ENCODE measurements at places on chromosomes 7 and 10.

DNA sequence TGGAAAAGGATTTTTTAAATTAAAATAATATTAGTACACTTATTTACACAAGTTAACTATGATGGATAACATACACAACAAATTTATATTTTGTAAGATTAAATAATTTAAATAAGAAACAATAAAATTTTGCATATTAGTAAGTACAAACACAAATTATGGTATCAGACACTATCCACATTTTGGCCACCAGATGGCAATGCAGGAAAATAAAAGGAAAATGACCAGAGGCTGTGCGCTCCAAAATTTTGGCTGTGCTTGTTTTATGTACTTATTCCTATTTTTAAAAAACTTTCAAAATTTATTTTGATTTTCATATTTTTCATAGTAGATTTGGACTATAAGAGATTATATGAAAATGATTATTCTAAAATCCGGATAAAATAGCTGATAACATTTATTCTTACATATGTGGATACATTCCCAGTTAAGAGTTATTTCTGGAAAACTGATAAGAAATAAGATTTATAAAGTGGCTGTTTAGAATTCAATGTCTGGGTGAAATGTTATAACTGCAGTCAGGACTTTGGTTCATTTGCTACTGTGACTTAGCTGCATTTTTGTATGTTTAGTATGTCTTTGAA is 274.7 kb upstream of the HGF start:
- DNase-seq, result no peak

GRCh38 chr10:27490807-27491206 is 13.3 kb upstream of the RAB18 start:
- DNase-seq, result no peak

- no peak for DNase-seq
These were observed 32.7 kb upstream of the ARMS2 start for GRCh38 chr10:122421742-122422141.

DNA sequence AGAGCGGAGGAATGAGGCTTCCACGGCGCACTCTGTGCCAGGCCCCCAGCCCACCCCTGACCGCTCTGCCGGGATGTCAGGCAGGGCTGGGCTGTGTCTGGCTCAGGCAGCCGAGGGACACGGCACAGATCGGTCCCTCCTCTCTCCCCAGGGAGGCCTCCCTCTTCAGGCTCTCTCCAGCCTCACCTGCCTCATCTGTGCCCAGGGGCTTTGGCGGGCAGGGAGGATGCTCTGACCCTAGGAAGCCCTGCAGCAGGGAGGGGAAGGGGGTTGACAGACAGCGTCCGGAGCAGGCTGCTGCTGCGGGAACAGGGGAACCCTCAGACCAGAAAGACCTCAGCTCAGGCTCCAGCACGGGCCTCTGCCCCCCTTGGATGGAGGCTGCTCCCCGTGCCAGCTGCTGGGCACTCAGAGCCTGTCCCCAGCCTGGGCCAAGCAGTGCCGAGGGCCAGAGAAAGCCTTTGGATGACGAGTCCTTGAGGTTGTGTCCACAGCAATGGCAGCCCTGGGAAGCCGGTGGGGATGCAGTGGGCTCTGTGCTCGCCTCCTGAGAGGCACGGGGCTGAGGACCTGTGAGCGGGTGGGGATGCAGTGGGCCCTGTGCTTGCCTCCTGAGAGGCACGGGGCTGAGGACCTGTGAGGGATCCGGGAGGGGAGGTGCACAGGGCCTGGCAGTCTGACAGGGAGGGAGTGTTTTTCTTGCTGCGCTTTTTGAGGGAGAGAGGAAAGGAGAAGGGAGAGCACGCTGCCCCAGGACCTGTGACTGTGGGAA is 66.9 kb downstream of the FOXL3 start:
- DNase-seq, result no peak

DNA sequence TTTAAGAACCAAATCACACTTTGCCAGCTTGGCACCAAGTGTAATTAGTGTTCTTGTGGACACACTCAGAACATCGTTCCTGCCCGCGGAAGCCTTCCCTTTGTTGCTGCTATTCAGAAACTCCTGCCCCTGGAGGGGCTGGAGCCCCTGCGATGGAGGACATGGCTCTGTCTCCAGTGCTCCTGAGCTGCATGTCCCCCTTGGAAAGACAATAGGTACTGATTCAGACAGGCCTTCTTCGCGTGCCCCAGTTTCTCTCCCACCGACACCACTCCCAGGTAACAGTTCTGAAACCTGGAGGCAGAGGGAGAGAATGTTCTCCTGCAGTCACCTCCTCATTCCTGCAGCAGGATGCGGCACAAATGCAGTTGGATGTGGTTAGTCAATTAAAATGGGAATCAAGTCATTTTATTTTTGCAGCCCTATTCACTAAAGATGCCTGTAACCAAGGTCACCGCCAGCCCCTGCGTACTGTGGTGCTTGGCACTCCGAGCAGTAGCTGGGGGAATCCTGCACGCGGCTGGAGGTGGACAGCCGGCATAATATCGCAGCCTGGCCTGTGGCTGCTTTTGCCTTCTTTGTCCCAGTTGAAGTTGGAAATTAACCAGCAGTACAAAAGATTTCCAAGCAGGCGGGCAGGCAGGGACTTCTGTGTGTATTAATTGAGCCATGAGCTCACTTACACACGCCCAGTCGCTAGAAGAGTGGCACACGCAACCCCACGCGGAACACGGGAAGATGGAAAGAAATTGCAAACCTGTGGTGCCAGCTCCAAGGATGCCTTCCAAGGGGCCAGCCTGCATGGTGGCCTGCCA is 205.7 kb downstream of the EBF3 start:
- DNase-seq, result no peak

- DNase-seq, result no peak
These were observed 14.3 kb downstream of the TACR2 start for GRCh38 chr10:69402386-69402785.

GRCh38 chr10:101858723-101859500 is 15.3 kb upstream of the KCNIP2 start:
- DNase-seq, result no peak

DNA sequence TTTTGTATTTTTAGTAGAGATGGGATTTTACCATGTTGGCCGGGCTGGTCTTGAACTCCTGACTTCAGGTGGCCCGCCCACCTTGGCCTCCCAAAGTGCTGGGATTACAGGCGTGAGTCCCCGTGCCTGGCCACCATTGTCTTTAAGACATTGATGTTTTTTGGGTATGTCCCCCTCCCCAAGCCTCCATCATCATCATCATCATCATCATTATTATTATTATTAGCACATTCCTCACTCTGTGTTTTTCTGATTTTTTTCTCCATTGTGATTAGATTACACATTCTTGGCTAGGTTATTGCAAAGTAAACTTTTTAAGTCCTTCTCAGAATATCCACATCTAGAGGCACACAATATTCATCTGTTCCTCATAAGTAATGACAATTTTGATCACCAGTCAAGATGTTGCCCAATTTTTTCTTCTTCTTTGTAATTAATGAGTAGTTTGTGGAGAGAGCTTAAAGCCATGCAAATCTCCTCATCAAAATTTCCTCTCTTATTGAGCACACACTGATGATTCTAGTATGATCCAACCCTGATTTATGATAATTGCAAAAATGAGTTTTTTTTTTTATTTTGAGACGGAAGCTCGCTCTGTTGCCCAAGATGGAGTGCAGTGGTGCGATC is 47.5 kb downstream of the EPC1 start:
- no peak for DNase-seq

DNA sequence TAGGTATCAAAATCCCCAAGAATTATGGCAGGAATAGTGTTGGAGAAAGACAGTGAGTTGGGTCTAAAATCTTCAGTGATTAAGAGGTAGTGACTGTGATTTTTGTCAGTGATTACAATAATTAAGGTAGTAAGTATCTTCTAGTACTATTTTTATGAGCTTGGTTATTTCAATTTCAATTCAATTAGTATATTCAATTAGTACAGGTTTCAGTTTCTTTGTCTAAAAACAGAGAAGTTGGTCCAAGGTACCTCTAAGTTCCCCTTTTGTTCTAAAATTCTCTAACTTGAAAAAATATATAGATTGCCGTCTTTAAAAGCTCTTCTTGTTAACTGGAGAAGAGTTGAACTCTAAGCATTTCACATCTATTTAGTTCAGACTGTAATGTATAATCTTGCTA is 82.9 kb downstream of the OTUD1 start:
- no peak for DNase-seq

DNA sequence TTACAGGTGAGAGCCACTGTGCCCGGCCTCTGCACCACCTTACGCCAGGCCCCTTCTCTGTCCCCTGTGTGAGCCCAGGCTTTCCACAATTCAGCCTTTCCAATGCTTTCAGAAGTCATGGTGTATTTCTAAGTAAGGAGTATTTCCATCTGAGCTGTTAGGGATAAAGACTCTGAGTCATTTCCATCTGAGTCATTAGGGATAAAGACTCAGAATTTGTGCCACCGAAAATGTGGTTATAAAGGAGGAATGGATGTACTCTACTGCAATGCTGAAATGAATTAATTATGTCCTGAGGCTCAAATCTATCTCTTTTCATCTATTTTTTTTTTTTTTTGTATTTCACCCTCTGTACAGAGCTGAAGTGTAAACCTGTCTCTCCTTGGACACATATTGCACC is 84.0 kb downstream of the GATA3 start:
- no peak for DNase-seq

DNA sequence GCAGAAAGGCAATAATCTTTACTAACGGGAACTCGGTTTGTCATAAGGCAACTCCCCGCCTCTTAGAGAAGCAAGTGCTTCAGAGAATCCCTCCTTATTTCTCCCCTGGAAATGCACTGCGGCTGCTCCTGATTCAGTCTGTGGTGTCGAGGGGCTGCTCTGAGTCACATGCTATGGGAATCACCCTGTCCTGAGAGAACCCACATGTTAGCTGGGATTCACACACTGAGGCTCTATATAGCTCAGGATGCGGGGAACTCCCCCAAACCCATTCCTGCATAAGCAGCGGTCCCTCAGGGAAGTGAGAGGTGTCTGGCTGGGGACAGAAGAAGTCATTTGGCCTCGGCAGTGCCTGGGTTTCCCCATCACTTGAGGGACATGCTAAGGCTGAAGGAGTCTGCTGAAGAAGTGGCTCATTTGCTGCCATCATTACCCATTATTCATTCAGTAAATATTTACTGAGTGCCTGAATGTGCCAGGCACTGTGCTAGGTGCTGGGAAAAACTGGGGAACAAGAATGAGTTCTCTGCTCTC is 87.5 kb downstream of the ATXN7L1 start:
- DNase-seq, result no peak

GRCh38 chr10:78639629-78640028 is 429.1 kb upstream of the ZMIZ1 start:
- DNase-seq, result no peak

DNA sequence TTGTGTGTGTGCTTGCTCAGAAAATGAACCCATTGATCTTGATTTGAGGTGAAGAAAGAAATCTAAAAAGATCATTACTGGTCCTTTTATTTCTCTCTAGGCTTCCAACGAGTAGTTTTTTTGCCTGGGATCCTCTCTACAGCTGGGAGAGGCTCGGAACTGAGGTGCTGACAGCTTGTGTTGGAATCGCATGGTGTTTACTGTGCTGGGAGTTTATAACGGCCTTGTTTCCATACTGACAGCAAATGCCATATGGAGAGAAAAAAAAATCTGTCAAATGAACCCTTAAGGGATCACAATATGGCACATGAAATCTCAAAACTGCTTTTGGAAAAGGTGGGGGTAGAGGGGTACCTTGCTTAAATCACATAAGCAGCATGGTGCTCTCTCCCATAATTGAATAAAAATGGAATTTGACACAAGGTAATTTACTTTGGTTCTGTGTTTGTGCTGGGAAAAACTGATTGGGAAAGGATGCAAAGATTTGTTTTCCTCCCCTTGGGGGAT is 165.0 kb downstream of the RGS10 start:
- DNase-seq, result no peak

DNA sequence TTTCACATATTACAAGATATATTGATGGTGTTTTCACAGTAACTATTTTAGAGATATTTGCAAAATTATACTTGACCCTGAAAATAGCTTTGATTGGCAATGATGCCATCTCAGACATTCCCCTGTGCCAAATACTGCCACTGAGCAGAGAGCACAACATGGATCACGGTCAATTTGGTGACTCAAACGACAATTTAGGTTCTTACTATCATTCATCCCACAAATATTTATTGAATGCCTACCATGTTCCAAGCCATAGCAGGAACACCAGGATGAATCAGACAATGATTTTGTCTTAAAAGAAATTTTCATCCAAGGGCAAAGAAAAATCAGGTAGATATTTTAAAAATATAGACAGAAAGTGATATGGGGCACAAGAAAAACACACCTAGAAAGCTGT is 153.2 kb upstream of the ADO start:
- no peak for DNase-seq

GRCh38 chr7:16921644-16922257 is 40.0 kb upstream of the AGR3 start:
- DNase-seq, result no peak

DNA sequence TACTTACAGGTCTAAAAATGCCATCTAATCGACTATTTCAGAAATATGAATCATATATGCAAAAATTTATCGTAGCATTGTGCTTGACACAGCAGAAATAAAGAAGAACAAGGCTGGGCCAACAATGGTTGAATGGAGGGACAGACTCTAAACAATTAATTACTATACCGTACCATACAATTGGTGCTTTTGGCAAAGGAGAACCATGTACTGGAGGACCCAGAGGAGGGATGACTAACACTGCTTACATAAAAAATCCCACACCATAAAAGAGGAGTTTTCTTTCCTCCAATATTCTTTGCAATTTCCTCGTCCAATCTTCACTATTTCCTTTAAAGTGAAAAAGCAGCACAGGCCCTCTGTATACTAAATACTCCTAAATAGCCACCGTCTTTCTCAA is 94.1 kb downstream of the SGMS1 start:
- DNase-seq, result no peak

- DNase-seq, result no peak
These were observed 323.4 kb upstream of the DGKB start for GRCh38 chr7:15225981-15226380.

DNA sequence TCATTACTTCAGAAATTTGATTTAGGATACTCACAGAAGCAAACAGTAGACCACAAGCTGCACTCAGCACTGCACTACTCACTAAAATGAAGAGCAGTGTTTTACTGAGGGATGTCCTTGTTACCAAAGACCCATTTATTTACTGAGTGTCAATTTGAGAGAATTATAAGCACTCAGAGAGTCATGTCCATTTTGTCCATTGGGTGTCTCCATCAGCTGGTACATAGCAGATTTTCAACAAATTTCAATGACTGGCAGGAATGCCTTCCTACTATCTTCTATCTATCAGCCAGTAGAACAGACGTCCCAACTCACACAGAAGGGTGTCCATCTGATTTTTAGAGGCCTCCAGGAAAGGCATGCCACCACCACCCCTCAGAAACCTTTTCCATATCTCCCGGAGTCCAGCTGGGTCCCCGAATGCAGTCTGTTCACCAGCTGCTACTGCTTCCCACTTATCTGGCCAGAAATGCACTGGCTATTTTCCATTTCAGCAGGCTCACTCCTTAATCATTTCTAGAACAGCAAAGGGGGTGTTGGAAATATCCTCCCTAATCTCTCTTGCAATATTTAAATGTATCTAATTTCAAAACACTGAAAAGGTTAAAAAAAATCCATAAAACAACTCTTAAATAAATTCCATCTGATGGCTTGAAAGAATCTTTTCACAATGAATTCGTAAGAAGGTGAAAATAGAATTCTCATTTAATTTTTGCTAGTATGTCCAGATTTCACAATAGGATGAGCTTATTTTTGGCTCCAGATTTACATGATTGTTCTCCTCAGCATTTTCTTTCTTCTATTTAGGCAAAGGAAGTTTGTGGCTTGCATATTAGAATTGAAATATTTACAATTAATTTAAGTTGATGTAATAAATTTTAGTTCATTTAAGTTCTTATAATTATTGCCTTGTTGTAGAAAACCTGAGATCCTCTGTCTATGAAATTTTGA is 1164.0 kb upstream of the CELF2 start:
- no peak for DNase-seq

All from stimulated activated CD4-positive, alpha-beta T cell treated with anti-CD3 and anti-CD28 coated beads, Interleukin-2, amount 100 ng/mL, for 4 hours (primary cell).